ENCODE measurements at places on chromosomes 2 and 18. TPM values are rescaled to one million over a fixed set of nuclear protein-coding genes. Genes with fewer than 3 reads are reported as not detected.
A peak's percentile ranks its signal among the peaks of the same experiment; 100 is the strongest.

DNA sequence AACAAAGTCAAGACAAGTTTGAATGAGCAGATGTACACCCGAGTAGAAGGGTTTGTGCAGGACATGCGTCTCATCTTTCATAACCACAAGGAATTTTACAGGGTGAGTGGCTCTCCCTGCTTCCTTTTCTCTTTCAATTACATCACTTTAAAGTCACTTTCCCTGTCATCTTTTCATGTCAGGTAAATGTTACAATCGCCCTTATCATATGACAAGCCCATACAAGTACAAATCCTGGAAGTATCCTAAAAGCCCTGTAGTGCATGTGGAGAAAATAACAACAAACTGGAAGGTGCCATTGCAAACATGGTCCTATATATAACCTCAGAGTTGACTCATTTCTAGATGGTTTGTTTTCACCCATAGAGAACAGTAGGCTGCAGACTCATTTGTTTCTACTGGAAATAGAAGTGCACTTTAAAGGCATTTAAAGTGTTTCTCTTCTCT lies 126.0 kb downstream of the SP100 start:
- no peak overlapping the region for H3K27ac ChIP-seq
- no peak for DNase-seq
- H3K36me3 ChIP-seq: peaks cover 20% of the 10 kb centered on the region

DNA sequence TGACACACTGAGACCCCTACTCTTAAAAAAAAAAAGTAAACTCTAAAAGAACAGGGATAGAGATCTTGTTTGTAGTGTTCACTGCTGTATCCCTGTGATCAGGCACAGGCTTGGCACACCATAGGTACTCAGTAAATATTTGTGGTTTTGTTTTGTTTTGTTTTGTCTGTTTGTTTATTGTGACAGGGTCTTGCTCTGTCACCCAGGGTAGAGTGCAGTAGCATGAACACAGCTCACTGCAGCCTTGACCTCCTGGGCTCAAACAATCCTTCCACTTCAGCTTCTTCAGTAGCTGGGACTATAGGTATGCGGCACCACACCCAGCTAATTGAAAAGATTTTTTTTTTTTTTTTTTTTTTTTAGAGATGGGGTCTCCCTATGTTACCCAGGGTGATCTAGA lies 3.4 kb downstream of the FKBP1B start:
- no peak for DNase-seq
- H3K4me3 ChIP-seq: no peak overlapping the region
- H3K36me3 ChIP-seq: no peaks in the 10 kb centered on the region
- no peaks in the 10 kb centered on the region for H3K27me3 ChIP-seq
- H3K4me1 ChIP-seq: no peaks in the 10 kb centered on the region

DNA sequence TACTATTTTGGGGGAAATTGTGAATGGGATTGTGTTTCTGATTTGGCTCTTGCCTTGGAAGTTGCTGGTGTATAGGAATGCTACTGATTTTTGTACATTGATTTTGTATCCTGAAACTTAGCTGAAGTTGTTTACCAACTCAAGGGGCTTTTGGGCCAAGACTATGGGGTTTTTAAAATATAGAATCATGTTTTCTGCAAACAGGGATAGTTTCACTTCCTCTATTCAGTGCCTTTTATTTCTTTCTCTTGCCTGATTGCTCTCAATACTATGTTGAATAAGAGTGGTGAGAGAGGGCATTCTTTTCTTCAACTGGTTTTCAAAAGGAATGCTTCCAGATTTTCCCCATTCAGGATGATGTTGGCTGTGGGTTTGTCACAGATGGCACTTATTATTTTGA lies 1383.8 kb upstream of the ACVR2A start:
- no peak overlapping the region for H3K27ac ChIP-seq
- no peaks in the 10 kb centered on the region for H3K4me1 ChIP-seq
- H3K4me3 ChIP-seq: no peak overlapping the region

GRCh38 chr18:68940039-68940438 lies 142.2 kb downstream of the CCDC102B start:
- no peaks in the 10 kb centered on the region for H3K27me3 ChIP-seq
- H3K27ac ChIP-seq: no peak overlapping the region
- H3K36me3 ChIP-seq: no peaks in the 10 kb centered on the region
- no peak overlapping the region for H3K4me3 ChIP-seq

DNA sequence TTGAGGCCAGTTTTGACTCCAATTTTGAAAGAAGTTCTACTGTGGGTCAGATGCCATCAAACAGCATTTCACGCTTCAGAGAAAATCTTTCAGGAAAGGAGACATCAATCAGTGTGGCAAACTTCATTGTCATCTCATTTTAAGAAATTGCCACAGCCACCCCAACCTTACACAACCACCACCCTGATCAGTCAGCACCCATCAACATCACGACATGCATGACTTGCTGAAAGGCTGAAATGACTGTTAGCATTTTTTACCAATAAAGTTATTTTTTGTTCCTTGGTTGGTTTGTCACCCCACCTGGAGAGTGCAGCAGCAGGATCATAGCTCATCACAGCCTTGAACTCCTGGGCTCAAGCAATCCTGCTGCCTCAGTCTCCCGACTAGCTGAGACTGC lies 10.4 kb downstream of the DNAJC10 start:
- no peak overlapping the region for H3K4me3 ChIP-seq
- no peaks in the 10 kb centered on the region for H3K4me1 ChIP-seq
- DNase-seq: no peak
- peaks cover 11% of the 10 kb centered on the region for H3K36me3 ChIP-seq

GRCh38 chr2:218010984-218011652 lies 8.3 kb upstream of the TNS1 start:
- DNase-seq: peak; percentile 94
- H3K4me3 ChIP-seq: no peak overlapping the region

GRCh38 chr2:101106453-101107181 lies 44.6 kb downstream of the TBC1D8 start:
- H3K36me3 ChIP-seq: no peaks in the 10 kb centered on the region
- no peaks in the 10 kb centered on the region for H3K27me3 ChIP-seq
- no peak overlapping the region for H3K4me3 ChIP-seq
- peak overlapping the region; percentile 70 for H3K27ac ChIP-seq
- peaks cover 41% of the 10 kb centered on the region for H3K4me1 ChIP-seq
- DNase-seq: peak; percentile 32

GRCh38 chr2:178068823-178069454 lies 3.6 kb downstream of the PDE11A start:
- no peaks in the 10 kb centered on the region for H3K36me3 ChIP-seq
- H3K27ac ChIP-seq: no peak overlapping the region
- no peak overlapping the region for H3K4me3 ChIP-seq

GRCh38 chr18:21593540-21594257 lies 6.8 kb downstream of the ESCO1 start:
- no peak overlapping the region for H3K4me3 ChIP-seq
- no peak for DNase-seq
- H3K36me3 ChIP-seq: no peaks in the 10 kb centered on the region

GRCh38 chr2:205461169-205461568 lies 221.1 kb upstream of the NRP2 start:
- no peaks in the 10 kb centered on the region for H3K36me3 ChIP-seq
- no peak overlapping the region for H3K4me3 ChIP-seq

DNA sequence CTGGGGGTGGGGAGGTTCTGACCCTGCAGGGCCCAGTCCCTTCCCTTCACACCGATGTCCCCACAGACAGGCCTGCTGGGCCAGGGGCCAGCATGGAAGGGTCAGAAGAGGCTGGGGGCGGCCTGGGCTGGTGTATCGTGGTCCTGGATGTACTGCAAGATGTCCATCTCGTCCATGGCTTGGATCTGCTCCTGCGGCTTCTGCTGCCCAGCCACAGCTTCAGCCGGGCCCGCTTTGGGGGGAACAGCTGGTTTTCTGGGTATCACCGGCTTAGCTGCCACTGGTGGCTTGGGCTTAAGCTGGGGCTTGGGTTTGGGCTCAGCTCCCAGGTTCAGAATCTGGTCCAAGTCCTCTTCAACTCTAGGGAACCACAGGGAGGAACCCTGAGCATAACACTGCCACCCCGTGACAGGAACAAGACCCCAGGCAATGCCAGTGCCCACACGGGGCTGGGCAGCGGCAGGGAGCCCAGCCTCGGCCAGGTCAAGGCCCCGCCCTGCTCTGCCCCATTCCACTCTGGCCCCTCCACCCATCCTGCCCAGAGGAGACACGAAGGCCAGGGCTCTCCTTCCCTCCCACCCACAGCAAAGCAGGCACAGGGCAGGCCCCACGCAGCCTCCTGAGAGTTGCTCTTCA lies 31.9 kb downstream of the HS1BP3 start:
- no peak for DNase-seq
- H3K4me1 ChIP-seq: peaks cover 56% of the 10 kb centered on the region
- H3K27me3 ChIP-seq: no peaks in the 10 kb centered on the region
- peaks cover 37% of the 10 kb centered on the region for H3K36me3 ChIP-seq
- peak overlapping the region; percentile 97 for H3K27ac ChIP-seq

DNA sequence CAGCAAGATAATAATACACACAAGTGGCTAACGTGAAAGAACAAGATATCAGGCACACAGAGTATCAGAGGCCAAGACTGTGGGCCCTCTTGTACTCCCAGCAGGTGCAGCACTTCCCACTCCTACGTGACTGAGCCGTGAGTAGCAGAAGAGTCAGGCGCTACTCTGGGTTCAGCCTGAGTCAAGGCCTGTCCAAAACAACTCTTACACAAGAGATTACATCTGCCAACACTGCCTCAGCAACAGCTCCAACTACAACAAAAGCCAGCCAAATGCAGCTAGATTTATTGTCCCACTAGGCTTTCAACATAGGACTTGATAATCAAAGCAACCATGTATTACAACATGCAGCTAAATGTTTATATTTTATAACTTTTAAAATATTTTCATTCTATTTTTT lies 56.2 kb downstream of the ITSN2 start:
- peaks cover 42% of the 10 kb centered on the region for H3K36me3 ChIP-seq
- H3K27ac ChIP-seq: peak overlapping the region; percentile 40
- peak; percentile 92 for DNase-seq
- no peak overlapping the region for H3K4me3 ChIP-seq
- H3K4me1 ChIP-seq: peaks cover 15% of the 10 kb centered on the region
- H3K27me3 ChIP-seq: no peaks in the 10 kb centered on the region

DNA sequence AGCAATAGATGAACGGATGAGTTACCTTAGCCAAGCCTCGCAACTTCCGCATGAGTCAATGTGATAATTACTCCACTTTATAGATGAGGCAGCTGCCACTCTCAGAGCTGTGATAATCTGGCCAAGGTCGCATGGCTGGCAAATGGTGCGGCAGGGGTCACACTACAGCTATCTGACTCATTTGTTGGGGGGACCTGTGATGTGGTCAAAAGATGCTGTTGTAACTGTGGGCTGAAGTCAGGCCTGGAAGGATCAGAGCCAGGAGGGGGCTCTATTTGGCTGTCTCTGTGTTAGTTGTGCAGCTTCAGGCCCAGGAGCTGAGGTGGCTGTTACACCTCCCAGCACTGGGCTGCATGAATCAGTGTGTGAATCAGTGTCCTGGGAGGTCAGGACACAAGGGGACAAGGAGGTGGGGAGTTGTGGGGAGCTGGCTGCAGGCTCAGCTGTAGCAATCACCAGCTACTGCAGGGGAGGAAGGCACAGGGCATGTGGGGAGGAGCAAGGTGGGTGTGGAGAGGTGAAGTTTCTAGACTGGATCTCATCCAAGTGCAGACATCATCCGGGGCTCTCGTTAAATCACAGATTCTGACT lies 33.1 kb downstream of the NGEF start:
- H3K27me3 ChIP-seq: no peaks in the 10 kb centered on the region
- H3K36me3 ChIP-seq: no peaks in the 10 kb centered on the region
- H3K4me3 ChIP-seq: no peak overlapping the region
- H3K4me1 ChIP-seq: no peaks in the 10 kb centered on the region

DNA sequence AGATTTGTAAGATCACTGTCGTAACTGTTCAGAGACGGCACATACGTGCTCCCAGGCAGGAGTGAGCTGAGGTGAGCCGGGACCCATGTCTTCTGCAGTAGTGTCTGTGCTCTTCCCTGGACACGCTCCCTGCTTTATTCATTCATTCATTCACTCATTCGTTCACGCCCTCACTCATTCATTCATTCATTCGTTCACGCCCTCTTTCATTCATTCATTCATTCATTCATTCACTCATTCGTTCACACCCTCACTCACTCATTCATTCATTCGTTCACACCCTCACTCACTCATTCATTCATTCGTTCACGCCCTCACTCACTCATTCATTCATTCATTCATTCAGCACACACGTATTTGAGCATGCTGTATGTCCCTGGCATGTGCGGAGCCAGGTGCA lies 207.0 kb downstream of the GLI2 start:
- no peak overlapping the region for H3K4me3 ChIP-seq
- peaks cover 24% of the 10 kb centered on the region for H3K36me3 ChIP-seq
- H3K4me1 ChIP-seq: peaks cover 30% of the 10 kb centered on the region
- no peak overlapping the region for H3K27ac ChIP-seq

The MEP1B gene
- not detected for total RNA-seq

The ANKRD30BL gene
- not detected for total RNA-seq

The FOXI3 gene
- total RNA-seq: not detected

The UGT1A5 gene
- total RNA-seq: not detected

Measured in lung (tissue), 17 donors.